ENCODE measurements at places on chromosomes 11 and 22. TPM values are rescaled to one million over a fixed set of nuclear protein-coding genes. Genes with fewer than 3 reads are reported as not detected.

STK33 gene
- total RNA-seq: 18.9 TPM

DCHS1 gene
- total RNA-seq: 12.4 TPM

IGLL1 gene
- total RNA-seq: not detected

ARHGAP20 gene
- total RNA-seq: 9.9 TPM

TEX54 gene
- total RNA-seq: not detected

OR52H1 gene
- total RNA-seq: not detected

SLCO2B1 gene
- total RNA-seq: 293 TPM

C11orf16 gene
- total RNA-seq: not detected

MISFA gene
- not detected for total RNA-seq

OSBP gene
- total RNA-seq: 60.1 TPM

PGA5 gene
- not detected for total RNA-seq

PARVG gene
- 34.6 TPM for total RNA-seq

DNA sequence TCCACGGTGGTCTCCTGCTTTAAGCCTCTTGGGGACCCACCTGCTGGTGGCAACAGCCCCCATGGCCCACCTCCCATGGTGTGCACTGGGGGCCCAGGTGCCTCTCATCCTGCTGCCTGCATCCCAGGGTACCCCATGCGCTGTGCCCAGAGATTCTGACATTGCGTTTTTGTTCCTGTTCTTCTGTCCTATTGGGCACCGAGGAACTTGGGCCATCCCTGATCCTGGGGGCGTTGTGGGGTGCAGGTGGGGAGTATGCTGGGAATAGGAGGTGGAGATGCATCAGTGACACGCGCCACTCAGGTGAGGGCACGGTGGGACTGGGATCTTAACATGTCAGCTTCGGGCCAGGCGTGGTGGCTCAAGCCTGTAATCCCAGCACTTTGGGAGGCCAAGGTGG is 12.4 kb upstream of the NAP1L4 start:
- DNase-seq: peak; percentile 33

GRCh38 chr11:44243086-44243485 is 66.9 kb downstream of the ALX4 start:
- DNase-seq: no peak

DNA sequence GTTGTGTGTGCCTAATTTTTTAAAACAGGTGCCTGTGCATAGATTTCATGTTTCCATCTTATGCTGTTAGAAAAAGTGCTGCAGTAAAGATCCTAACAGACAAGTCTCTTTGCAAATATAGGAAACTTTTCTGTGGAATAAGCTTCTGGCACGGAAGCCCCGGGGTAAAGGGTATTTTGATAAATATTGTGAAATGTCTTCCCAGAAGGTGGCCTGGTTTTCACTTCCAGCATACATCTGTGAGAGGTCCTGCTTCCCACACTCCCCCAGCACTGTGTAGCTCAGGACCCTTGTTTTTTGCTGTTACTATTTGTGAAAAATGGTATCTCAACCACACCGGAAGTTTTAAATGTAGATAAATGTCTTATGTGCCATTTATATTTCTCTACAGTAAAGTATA is 14.5 kb downstream of the ST3GAL4 start:
- DNase-seq: no peak

DNA sequence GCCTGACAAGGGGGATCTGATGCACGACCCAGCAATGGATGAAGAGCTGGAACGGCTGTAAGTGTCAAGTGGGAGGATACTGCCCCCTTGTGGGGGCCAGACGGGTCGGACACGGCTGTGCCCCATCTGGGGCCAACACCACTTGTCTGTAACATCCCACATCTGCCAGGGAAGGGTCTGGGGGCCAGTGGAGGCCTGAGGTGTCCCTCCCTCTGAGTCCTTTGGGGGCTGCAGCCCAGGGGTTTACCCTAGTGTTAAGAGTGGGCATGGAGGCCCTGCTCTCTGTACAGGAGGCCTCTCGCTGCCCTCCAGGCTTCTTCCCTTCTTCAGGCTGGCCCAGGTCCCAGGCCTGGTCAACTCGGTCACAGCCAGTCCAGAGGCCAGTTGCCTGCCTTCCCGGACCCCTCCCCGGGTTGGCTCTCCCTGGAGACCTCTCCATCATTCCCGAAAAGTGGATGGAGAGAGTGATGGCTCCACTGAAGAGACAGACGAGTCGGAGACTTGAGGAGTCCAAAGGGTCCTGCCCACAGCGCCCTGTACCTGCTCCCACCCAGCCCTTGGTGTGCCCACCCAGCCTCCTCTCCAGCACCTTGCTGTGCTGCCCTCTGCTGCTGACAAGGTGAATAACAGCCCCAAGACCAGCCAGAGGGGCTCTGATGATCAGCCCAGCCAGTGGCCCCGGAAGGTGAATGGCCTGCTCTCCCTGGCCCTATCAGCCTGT is 15.4 kb downstream of the ARFGAP2 start:
- DNase-seq: peak; percentile 71

DNA sequence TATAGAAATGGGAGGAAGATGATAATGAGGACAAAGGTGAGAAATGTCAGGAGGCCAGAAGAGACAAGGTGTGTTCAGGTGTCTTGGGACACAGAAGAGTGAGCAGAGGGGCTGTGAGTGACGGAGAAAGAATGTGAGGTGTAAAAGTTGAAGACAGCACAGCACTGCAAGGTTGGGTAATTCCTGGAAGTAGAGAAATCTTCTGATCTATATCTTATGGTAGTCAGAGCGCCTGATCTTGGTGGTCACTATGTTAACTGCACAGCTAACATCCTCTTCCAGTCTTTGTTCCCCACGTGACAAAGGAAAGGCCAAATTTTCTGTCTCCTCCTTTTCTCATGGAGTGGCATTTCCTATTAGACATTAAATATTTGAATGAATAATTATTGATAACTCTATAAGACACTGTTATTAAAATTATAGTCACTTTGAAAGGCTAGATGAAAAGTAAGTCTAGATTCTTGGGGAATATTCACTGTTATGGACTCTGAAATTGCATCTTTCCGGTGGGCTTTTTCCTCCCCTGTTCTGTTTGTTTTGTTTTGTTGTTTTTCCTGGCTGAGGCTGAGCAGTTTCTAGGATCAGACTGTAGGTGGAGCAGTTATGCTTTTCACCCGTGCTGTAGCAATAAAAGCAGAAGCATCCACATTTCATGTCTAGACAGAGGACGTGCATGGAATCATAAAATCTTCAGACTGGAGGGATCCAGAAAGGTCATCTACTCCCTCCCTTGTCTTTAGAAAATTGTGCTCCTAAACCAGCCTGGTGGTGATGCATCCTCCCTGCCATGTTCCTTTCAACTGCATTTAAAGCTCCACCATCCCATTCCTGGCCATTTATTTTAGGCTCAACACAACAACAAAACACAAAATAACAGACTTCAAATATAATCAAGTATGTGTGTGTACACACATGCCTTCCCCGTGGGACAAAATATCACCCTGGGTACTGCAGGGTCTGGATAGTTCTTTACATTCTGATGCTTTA is 26.6 kb downstream of the SC5D start:
- peak; percentile 54 for DNase-seq

DNA sequence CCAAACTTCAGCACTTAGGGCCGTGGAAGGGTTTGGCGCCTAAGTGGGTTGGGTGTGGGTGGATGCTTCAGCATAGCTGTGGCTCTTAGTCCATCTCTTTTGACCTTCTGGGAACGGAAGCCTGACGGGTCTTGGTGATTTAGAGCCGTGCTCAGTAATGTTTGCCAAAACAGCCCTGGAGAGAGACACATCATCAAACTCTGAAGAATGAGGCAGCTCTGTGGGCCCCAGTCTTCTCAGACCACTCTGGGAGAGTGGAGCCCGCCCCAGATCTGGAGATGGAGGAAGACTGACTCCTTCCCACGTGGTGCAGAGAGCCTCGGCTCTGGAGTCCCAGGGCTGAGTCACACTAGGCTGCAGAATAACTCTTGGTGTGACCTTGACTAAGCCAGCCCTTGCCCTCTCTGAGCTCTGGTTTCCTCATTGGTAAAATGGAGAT is 168.9 kb downstream of the C11orf91 start:
- no peak for DNase-seq

DNA sequence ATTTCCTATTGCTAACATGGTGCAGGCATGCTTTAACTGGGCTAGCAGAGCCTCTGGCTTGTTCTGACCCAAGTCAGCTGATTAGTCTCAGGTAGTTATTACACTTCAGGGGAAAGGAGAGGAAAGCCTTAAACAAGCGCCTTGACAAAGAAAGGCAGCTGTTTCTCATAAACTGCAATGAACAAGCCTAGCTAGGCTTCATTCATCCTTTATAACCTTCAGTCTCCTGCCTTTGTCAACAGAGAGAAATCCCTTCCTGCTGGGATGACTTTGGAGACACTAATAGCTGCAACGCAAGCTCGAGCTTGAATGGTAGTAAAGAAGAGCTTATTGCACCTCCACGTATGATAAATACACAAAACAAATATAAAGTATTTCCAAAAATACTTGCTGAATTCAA is 68.4 kb downstream of the CCDC34 start:
- no peak for DNase-seq

DNA sequence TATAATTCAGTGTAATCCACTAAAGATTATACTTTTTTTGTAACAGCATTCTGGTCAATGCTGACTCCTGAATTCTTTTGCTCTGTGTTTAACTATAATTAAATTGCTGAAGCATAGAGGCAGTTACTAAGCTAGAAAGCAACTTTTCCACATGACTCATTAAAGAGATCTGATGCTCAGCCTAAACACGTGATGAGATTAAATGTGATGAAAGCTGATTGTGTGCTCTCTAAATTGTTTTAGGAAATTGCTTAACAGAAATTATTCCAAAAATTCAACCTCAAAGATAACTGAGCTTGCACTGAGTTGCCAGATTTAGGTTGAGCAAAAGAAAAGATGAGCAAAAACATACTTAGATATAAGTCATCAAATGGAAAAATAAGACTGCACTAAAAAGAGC is 1033.6 kb downstream of the FAM181B start:
- no peak for DNase-seq

DNA sequence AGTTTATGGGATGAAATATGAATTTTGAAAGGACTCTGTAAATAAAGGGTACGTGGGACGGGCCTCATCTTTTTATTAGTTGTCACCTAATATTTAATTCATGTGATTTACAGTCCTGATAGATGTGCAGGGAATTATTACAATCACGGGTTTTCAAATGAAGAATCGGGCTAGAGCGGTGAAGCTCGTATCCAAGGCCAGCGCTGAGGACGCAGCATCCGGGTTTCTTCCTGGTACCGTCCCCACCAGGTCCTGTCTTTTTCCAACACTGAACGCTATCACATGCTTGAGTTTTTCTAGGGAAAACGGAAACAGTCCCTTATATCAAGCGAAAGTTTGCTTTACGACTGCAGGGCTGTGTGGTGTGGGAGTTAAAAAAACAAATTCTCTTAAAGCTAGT is 787 bp downstream of the SMDT1 start:
- peak; percentile 46 for DNase-seq

- no peak for DNase-seq
Observed at GRCh38 chr11:47928426-47928825, 51.9 kb upstream of the PTPRJ start.

- no peak for DNase-seq
Observed at GRCh38 chr11:15758857-15759465, 597.4 kb downstream of the SOX6 start.

GRCh38 chr11:127052404-127052803 is 51.8 kb upstream of the KIRREL3 start:
- no peak for DNase-seq

DNA sequence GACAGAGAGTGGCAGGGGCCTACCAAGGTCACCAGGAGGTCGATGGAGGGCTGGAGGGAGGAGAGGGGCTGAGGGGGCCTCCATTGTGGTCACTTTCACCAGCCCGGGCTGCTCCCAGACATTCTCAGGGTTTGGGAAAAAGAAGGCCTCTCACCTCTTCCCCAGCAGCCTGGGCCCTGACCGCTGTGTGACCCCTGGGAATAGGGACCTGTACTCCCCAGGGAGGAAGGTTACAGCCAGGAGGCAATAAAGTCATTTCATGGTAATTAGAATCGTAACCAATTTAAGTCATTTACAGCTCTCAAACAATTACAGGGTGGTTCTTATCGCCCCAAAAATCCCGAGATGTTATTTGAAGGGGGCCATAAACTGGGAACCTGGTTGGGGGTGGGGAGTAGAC is 37.8 kb downstream of the ISX start:
- peak; percentile 61 for DNase-seq

GRCh38 chr11:593347-593746 is 17.1 kb downstream of the PHRF1 start:
- no peak for DNase-seq

GRCh38 chr22:49624421-49625177 is 203.1 kb downstream of the BRD1 start:
- DNase-seq: no peak

DNA sequence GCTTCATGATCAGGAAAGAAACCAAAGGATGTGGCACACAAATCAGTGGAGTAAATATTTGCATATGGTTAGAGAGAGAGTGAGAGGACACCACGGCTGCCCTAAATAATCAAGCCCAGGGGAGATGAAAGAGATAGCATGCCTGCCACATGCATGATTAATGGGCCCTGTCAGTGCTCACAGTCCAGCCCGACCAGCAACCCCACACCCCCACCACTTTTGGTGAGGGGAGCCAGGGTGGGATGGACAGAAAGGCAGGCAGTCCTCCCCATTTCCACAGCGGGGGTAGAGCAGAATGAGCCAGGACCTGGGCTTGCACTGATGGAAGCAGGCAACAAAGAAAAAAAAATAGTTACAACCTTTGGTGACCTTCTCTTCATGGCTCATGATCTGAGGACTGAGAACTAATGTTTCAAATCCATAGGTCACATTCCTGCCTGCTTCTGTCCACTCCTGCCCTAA is 545.0 kb downstream of the ETS1 start:
- DNase-seq: no peak

DNA sequence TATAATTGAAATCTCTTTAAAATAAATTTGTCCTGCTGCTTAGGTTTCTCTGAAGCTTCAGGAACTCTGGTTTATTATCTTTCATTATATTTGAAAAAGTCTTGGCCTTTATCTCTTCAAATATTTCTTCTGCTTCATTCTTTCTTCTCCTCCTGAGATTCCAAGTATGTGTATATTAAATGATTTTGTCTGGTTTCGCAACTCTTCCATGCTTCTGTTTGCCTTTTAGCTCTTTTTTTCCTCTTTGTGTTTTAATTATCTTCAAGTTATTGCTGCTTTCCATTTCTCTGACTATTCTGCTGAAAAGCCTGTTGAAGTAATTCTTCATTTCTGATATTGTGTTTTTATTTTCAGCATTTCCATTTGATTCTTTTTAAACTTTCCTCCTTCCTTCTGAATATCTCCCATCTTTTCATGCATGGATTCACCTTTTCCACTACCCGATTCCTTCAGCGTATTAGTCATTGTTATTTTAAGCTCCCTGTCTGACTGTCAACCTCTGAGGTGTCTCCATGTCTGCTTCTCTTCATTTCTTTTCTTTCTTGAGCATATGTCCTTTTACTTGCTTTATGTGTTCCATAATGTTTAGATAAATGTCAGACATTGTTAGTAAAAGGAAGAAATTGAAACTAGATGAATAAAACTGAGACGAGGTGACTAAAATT is 46.6 kb upstream of the CTSC start:
- DNase-seq: no peak

GRCh38 chr11:13578514-13579140 is 82.8 kb upstream of the PTH start:
- DNase-seq: no peak

GRCh38 chr11:6638429-6638828 is 17.2 kb downstream of the DCHS1 start:
- no peak for DNase-seq
